ENCODE measurements at places on chromosomes 12 and 14.

GRCh38 chr12:1527789-1528188, 66.6 kb downstream of the FBXL14 start:
- no peak for DNase-seq

- DNase-seq = no peak
These were observed 21.0 kb upstream of the MYL2 start for GRCh38 chr12:110941391-110941790.

DNA sequence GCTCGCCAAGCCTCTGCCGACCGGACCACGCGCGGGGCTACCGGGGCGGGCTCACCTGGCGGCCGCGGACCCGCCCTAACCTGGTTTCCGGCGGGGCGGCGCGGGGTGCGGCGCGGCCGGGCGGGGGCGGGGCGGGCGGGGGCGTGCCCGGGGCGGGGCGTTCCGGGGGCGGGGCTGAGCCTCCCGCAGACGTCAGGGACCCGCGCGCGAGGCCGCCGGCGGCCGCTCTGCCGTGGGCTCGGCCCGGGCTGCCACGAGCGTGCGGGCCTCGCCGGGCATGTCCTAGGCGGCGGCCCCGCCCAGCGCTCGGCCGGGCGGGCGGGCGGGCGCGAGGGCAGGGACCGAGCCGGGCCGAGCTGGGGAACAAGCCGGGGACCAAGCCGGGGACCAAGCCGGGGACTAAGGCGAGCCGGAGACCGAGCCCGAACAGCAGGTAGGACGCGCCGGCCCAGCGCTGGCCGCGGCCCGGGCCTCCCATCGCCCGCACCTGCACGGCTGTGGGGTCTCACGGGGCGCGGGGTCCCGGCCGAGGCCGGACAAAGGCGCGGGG, at the start of gene CEP170B:
CEP170B (plus strand) TSS at position 188 of the 550 bp plus-strand sequence. CDS start 3,183 bp downstream, outside the sequence.
- peak; percentile 14 for DNase-seq

- DNase-seq = no peak
These were observed 11.9 kb downstream of the TMTC3 start for GRCh38 chr12:88153959-88154358.

DNA sequence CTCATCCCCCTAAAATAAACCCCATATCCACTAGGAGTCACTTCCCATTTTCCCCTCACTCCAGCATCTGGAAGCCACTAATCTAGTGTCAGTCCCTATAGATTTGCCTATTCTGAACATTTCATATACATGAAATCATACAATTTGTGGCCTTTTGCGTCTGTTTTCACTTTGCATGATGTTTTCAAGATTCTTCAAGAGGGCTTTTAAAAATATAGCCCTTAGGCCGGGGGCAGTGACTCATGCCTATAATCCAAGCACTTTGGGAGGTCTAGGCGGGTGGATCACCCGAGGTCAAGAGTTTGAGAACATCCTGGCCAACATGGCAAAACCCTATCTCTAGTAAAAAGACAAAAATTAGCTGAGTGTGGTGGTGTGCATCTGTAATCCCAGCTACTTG, 104.7 kb downstream of the VEZT start:
- DNase-seq = no peak

DNA sequence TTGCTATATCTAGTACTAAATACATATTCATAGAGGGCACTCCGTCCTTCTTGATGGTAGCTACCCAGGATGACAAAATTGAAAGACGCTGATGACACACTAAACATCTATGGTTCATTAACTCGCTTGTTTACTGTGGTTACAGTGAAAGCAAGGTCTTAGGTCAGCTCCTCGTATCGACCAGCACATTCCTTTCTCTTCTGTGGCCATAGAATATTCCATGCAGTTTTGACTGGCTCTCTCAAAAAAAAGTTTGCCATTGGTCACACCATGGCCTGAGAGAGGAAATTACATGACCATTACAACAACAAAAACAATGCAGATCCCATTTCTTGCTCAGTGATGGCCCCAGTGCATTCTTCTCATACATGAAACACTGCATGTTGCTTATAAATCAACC, 411.4 kb upstream of the SOX5 start:
- DNase-seq = no peak

GRCh38 chr14:81344481-81345160, 55.5 kb downstream of the STON2 start:
- DNase-seq = no peak

DNA sequence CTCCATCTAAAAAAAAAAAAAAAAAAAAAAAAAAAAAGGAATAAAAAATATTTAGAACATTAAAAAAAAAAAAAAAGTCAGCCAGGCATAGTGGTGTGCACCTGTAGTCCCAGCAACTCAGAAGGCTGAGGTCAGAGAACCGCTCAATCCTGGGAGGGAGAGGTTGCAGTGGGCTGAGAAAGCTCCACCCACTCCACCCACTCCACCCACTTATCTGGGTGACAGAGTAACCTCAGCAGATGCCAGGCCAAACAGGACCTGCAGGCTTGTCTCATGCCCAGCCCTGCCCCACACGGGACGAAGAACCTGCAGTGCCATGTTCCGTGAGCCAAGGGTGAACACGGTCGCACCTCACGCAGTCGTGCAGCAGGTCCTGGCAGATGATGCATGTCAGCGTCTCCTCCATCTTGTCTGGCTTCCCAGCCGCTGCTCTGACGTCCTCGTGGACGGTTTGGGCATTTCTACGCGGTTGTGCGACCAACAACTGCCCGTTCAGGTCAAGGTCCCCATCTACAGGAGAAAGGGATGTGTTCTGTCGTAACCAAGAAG, 28.6 kb downstream of the CHFR start:
- DNase-seq = no peak

GRCh38 chr12:113876160-113876559, 90.0 kb downstream of the RBM19 start:
- DNase-seq = no peak

GRCh38 chr14:101972126-101972866, 7.9 kb downstream of the DYNC1H1 start:
- no peak for DNase-seq

GRCh38 chr12:90287585-90287984, 578.9 kb upstream of the ATP2B1 start:
- DNase-seq = no peak

DNA sequence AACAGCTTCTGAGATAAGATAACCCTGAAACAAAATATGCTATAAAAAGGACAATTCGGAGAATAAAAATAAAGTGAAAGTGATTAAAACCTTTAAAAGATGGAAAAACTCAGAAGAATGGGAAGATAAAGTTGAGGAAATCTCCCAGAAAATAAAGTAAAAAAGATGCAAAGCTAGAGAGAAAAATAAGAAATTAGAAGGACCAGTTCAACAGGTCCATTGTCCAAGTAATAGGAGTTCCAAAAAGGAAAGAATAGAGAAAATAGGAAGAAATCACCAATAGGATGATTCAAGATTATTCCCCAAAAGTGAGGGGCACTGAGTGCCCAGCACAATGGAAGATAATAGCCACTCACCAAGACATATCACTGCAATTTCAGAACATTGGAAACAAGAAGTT, 4.8 kb upstream of the PRPF40B start:
- DNase-seq = no peak

- no peak for DNase-seq
These were observed 2.4 kb upstream of the TRIM9 start for GRCh38 chr14:51097287-51097686.

- DNase-seq = no peak
These were observed 127.9 kb downstream of the GRIN2B start for GRCh38 chr12:13853471-13853870.

DNA sequence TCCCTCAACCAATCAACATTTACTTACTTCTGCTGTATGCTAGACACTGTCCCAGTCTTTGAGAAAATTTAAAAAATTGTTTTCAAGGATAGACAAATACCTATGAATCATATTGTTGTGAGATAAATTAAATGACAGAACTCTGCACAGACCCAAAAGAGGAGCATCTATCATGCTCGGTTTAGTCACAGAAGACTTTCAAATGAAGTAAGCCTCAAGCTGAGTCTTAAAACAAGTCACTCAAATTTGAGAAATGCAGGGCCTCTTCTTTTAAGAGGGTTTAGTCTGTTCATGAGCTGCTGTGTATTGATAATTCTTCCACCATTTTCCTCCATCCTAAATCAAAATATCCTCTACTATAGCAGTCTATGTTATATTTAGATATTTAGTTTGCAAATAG, 24.4 kb upstream of the COCH start:
- no peak for DNase-seq

DNA sequence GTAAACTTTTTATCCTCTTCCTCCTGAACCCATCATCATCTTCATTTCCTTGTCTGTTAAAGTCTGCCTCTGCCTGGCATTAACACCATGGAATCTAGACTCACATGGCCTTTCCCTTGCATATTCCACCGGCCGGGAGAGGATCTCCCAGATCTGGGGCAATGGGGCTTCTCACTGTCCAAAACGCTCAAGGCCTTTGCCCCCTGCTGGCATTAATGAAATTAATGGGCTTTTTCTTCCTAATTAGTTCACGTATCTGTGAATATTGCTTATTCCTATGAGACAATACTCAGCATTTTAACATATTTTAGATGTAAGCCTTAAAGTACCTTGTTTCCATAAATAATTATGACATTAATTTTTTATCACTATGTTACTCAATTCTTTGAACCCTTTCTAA, 42.9 kb upstream of the CAPRIN2 start:
- DNase-seq = no peak

DNA sequence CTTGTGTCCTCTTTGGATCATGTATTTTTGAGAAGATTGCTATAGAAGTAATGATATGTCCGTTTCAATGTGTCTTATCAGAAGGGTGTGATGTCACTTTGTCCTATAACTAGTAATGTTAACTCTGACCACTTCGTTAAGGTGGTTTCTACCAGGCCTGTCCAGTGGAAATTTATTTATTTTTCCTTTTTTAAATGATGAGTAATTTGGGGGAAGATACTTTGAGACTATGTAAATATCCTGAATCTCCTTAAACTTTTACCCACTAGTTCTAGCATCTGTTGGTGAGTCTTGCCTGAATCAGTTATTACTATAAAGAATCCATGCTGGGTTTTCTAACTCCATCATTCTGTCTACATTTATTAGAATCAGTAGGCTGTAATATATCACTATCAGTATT, 15.3 kb downstream of the EP400 start:
- DNase-seq = no peak

DNA sequence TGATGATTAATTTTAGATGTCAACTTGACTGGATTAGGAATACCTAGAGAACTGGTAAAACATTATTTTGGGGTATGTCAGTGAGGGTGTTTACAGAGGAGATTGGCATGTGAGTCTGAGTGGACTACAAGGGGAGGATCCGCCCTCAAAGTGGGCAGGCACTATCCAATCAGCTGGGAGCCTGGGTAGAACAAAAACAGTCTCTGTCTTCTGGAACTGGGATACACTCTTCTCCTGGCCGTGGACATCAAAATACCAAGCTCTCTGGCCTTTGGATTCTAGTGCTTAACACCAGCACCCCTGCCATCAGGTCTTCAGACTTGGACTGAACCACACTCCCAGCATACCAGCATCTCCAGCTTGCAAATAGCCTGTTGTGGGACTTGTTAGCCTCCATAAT, 4.4 kb upstream of the SCAF11 start:
- DNase-seq = no peak

DNA sequence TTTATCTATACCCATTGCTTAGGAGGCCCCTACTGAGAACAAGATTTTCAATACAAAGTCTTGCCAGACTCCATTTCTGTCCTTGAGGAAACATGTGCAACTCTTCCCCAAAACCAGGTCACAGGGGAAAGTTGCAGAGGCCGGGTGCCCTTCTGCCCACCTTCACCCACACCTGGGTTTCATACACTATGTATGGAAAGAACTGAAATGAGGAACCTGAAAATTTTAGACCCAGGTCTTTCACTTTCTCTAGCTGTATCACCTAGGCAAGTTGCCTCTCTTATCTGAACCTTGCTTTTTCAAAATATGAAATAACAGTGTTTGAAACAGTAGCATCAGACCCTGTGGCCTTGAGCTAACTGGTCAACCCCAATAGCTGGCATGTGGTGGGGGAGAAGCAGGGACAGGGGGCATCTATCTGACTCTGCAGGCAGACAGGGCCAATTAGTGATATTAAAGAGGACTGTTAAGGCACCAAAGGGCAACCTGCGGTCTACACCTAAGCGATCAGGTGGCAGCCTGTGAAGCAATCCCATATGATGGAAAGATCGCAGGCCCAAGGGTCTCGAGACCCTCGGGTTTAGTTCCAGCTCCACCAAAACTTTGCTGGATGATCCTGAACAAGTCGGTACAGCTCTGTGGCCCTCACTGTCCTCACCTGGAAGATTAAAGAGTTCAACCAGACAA, 346.5 kb downstream of the BCL11B start:
- DNase-seq = no peak

DNA sequence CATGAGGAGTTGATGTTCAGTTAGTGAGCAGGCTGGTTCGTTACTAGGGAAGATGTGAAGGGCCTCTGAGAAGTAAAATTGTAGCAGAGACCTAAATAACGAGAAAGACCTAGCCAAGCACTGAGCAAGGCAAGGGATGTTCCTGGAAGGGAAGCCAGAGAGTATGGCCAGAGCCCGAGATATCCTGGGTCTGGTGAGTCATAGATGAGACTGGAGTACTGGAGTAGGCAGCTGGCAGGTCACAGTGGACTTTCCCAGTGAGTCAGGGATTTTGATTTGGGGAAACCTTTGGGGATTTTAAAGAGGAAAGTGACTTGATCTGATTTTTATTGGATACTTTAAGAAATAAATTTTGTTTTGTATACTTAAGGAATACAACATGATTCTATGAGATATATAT, 369.0 kb downstream of the DIO2 start:
- DNase-seq = no peak

DNA sequence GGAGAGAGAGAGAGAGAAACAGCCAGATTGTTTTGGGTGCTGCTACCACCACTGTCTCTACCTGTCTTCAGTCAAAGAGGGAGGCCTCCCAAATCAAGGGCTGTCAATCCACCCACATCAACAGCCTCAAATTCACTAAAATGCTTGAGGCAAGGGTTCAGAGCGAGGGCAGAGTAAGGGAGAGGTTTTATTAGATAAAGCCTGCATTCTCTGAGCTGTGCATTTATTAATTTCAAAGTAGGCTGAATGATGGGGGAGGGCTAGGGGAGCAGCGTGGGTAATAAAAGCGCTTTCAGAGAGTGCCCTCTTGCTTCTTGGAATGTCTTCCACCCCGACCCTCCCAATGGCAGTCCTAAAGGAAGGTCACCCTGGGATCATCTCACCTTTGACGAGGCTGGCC, 636.5 kb upstream of the TBX3 start:
- no peak for DNase-seq

DNA sequence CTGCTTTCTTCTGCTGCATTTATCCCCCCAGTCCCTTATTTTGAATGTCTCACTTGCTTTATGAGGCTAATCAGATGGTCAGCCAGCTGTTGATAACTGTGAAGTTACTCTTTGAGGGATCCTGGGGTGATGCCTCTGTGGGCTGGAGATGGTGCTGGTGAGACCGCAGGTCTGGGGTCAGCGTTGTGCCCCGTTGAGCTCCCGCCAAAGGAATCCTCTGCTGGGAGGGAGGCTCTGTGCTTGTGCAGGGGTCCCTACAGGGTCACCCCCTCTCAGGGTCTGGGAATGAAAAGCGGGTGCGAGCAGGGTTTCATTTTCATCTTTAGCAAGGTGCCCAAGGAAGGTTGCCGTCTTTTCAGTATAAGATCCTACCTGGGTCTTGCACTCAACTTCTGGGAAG, 161.2 kb upstream of the RTL1 start:
- no peak for DNase-seq

GRCh38 chr12:25322918-25323531, 72.3 kb upstream of the KRAS start:
- no peak for DNase-seq

- no peak for DNase-seq
These were observed 12.2 kb downstream of the RERG start for GRCh38 chr12:15208871-15209656.

GRCh38 chr14:83873669-83874068, 1656.3 kb upstream of the FLRT2 start:
- DNase-seq = no peak

- no peak for DNase-seq
These were observed 50.5 kb downstream of the PLEKHG3 start for GRCh38 chr14:64754685-64755084.

All from T-helper 2 cell (primary cell).